ENCODE measurements at places on chromosomes 7 and 10.
A peak's percentile ranks its signal among the peaks of the same experiment; 100 is the strongest.

DNA sequence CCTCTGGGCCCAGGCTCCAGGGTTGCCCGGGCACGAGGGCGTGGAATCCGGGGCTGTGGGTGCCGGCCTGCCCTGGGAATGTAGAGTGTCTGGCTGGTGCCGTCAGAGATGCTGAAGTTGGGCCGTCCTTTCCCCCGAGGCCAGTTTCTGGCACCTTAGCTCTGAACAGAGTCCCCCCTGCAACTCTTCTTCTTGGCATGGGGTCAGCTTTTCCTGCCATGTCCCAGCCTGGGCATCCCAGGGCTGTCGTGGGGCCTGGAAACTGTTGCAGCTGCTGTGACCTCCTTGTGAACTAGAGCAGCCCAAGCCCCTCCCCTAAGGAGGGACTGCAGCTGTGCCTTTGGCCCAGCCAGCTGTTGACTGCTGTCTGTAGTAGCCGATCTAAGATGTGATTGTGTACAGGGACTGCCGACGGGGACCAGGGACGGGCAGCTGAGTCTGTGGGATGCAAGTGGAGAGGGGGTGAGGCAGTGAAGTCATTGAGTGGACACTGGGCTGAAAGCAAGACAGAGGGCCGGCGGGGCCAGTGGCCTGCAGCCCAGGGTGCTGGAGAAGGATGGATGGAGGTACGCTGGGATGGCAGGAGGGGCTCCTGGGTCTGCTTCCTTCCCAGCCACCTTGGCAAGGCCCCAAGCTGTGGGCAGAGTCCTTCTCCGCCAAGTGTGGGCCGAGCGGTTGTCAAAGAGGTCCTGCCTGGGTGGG, 35.8 kb downstream of the GBX1 start:
- DNase-seq = peak; percentile 93

- no peak for DNase-seq
Measured at GRCh38 chr7:156222611-156223010, 410.3 kb upstream of the SHH start.

DNA sequence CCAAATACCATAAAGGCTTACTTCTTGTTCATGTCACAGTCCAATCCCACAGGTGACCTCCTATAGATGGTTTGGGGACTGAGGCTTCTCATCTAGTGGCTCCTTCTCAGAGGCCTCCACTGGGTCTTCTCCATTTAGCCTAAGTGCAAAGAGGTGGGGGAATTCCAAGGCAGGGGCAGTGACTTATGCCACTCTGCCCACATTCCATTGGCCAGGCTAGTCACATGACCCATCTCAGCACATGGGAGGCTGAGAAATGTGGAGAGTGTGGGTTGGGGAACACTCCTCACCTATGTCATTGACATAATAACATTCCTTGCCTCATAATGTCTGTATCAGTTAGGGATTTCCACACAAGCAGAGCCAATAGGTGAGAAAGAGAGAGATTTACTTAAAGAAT, 104.3 kb upstream of the PLXNA4 start:
- no peak for DNase-seq

DNA sequence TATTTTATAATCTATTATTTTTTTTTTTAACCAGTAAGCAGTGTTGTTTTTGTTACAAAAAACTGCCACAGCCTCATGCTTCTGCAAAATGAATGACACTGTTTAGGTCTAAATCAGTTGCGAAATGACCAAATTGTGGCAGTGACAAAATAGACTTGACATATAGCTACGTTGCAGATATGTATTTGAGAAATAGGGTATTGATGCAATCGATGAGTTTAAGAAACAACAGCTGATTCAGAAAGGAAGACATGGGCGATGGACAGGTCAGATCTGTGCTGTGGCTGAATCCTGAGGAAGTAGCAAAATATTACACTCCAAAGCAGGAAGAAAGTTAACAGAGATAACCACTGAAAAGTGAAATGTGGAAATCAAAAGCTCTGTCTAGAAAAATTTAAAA, 89.0 kb upstream of the STEAP4 start:
- DNase-seq = no peak

- peak; percentile 94 for DNase-seq
Measured at GRCh38 chr10:73591935-73592699, 975 bp upstream of the USP54 start.

DNA sequence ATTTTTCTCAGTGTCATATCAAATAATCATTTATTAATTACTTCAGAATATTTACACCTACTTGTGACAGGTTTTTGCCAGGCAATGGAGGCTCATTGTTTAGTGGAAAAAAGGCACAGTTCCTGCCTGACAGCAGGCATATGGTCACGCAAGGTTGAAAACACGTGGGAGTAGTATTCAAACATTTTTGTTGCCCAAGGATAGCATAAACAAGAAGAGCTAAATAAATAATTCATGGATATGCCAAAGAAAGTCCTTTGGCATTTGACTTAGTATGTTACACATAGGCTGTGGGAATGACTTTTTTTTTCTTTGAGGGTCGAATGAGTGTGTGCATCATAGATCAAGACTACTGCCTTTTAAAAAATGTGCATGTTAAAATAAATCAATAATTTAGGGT, 120.5 kb upstream of the SEMA3E start:
- DNase-seq = no peak

DNA sequence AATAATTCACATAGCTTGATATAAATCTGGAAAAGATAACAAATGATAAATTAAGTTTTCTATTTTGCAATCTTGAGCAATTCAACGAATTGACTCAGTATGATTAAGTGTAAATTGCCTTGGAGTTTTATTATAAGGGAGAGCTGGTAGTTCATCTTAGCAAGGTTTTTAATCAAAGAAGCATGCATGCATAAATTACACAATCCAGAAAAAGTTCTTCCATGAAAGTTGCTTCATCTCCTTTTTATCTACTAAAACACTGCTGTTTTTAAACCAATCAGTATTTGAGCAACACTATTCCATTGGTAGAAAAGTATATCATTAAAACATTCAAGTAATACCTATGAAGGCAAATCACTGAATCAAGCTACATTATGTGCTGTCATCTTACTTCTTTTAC, 47.6 kb downstream of the POT1 start:
- DNase-seq = no peak

GRCh38 chr7:76051840-76052239, 3.9 kb downstream of the MDH2 start:
- DNase-seq = no peak

GRCh38 chr10:103492655-103493261, 747 bp upstream of the NEURL1 start:
- DNase-seq = no peak
